Stimulated activated CD4-positive, alpha-beta T cell treated with anti-CD3 and anti-CD28 coated beads, TNF-alpha, amount 100 ng/mL, for 1 hour (primary cell): ENCODE measurements at places on chromosomes 7 and 10.

DNA sequence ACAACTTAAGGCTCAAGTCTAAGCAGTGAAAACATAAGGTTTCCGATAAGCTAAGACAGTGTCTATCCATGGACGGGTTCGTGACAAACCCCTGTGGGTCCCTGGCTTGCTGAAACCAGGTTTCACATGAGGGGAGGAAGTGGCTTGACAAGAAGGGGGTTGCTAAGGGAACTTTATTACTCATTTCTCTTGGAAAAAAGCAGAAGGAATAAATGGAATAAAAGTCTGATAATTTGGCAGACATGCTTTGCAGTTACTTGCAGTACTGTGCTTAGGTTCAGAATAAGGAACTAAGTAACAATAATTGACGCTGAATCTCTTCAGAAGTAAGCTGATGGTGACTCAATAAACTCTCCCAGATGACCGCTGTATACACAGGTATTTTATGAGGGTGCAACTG lies 34.7 kb downstream of the RBM17 start:
- no peak for DNase-seq

DNA sequence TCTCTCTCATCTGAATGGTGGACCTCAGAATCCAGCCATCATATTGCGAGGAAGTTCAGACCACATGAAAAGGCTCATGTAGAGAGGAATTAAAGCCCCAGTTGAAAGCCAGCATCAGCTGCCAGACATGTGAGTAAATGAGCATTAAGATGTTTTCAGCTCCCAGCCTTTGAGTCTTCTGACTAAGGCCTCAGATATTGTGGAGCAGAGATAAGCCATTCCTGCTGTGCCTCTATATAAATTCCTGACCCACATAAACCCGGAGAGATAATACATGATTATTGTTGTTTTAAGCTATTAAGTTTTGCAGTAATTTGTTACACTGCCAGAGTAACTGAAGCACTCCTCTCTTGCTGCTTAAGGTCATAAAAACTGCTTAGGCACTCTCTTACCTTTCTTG lies 14.6 kb downstream of the FAM149B1 start:
- no peak for DNase-seq

GRCh38 chr10:88158526-88159122 lies 295.2 kb downstream of the PTEN start:
- no peak for DNase-seq

DNA sequence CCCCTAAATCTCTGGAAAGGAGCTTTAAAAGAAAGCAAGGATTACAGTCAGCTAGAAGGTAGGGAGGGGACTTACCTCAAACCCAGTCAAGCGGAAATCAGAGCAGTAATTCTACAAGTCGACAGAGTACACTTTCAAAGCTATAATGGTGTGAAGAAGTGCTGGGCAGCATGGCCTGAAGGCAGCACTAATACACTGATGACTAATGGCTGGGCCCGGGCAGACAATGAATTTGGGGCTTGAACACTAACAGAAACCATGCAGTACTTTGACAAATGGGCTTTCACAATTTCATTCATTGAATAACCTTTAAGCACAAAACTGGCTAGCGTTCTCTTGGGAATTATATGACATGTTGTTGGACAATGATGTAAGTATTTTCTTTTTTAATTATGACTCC lies 4.7 kb downstream of the GLI3 start:
- no peak for DNase-seq

- DNase-seq, result no peak
Observed at GRCh38 chr7:153380636-153381035, 621.1 kb downstream of the ACTR3B start.

- no peak for DNase-seq
Observed at GRCh38 chr10:6957851-6958250, 377.8 kb upstream of the PRKCQ start.

DNA sequence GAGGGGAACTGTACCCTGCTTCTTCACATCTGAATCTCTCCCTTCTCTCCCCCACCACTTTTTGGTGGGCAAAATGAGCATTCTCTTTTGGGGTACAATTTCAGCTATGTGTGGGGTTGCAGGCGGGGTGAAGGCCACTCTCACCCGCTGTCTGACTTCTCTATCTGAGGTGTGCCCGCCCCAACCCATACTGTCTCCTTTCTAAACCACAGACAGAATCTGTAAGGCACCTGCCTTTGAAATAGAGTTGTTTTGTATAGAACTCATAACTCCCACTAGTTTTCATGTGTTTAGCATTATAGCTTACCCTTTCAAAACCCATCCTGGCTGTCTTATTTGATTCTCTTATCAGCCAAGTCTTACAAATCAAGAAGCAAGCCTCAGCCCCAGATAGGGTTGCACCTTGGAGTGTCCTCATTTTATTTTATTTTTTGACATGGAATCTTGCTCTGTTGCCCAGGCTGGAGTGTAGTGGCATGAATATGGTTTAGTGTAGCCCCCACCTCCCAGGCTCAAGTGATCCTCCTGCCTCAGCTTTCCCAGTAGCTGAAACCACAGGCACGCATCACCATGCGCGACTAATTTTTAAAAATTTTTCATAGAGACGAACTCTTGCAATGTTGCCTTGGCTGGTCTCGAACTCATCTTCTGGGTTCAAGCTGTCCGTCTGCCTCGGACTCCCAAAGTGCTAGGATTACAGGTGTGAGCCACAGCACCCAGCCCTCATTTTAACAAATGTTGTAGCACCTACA lies 11.9 kb downstream of the TSPAN14 start:
- DNase-seq, result no peak

- no peak for DNase-seq
Observed at GRCh38 chr10:95278061-95278988, 12.5 kb downstream of the PDLIM1 start.

- no peak for DNase-seq
Observed at GRCh38 chr10:44297963-44298362, 86.9 kb downstream of the CXCL12 start.

DNA sequence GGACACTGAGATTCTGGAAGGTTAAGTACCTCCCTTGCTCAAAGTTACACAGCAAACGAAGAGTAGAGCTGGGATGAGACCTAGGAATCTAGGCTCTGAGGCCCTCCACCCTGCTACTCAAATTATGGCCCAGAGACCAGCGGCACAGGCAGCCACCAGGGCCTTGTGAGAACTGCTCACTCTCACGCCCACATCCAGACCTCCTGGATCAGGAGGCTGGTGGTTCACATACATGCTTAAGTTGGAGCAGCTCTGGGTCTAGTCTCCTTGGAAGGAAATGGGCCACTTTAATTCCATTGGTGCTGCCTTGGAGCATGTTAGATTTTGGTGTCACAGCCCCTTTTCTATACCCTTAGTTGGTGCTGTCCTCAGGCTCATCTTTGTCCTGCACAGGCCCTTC lies 41.9 kb downstream of the ADRA2A start:
- no peak for DNase-seq

DNA sequence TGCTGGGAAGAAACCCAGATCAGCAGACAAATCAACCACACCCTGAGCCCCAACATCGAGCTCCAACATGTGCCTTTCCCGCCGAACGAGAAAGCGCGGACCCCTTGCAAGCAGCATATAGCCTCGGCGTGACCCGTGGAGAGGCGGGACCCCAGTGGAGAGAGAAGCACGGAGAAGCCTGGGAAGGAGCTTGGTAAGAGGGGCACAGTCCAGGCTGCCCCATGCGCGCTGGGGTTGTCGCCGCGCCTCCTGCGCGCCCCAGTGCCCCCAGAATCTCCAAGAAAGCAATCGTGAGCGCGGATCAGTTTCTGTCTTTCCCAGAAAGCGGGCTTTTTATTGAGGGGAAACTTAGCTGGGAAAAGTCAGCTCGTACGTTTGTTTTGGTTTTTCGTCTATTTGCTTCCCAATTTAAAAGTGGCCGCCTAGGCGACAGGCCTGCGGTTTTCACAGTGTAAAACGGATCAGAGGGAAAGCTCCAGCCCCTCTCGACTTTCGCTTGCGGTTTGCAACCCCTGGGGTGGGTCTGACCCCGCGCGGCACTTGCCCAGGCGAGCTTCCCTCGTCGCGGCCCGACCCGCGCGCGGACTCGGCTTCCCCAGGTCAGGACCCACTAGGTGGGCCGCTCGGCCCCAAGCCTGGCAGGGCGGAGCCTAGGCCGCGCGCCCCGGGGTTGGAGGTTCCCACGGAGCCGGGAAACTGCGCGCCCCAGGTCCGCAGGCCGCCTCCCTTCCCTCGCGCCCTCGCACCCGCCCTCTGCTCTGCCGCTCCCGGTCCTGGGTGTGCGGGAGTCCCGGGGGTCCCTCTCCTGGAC lies 31.1 kb downstream of the SKIDA1 start:
- DNase-seq, result no peak

DNA sequence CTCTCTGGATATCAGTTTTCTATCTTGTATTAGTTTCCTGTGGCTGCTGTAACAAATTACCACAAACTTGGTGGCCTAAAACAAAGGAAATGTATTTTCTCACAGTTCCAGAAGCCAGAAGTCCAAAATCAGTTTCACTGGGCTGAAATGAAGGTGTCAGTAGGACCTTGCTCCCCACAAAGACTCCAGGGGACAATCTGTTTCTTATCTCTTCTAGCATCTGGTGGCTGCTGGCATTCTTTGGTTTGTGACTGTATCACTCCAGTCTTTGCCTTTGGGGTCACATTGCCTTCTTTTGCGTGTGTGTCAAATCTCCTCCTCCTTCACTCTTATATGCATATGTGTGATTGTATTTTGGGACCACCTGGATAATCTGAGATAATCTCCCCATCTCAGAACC lies 153.0 kb upstream of the PRPS1L1 start:
- DNase-seq, result no peak

DNA sequence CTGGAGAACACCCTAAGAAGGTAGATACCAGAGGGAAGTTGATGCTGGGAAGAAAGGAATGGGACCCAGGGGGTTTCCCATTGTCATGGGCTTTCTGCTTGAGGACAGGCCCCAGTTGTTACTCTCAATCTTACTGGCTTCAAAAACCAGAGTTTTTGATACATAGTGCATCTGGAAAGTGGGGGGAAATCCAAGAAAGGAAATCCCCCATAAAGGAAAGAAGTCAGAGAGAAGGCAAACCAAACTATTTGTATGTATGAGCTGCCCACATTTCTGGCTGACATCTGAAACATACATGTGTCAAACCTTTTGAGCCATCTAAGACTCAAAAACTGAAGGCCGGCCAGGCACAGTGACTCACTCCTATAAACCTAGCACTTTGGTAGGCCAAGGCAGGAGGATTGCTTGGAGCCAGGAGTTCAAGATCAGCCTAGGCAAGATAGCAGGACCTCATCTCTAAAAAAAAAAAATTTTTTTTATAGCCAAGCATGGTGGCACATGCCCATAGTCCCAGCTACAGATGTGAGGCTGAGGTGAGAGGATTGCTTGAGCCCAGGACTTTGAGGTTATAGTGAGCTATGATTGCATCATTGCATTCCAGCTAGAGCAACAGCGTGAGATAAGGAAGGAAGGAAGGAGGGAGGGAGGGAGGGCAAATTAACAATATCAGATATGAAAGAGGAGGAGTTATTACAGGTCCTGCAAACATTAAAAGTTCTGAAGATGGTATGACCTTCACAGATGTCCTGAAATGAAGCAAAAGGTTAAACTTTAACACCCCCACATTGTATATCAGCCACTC lies 6.7 kb upstream of the COA1 start:
- no peak for DNase-seq
